ENCODE measurements at places on chromosomes 2 and 18. TPM values are rescaled to one million over a fixed set of nuclear protein-coding genes. Genes with fewer than 3 reads are reported as not detected.

Gene WIPF1
- total RNA-seq: 40.2 TPM

Gene CCDC68
- total RNA-seq: 1.0 TPM

- H3K4me3 ChIP-seq: peak overlapping the region; percentile 52
- H3K27me3 ChIP-seq: no peaks in the 10 kb centered on the region
- no peaks in the 10 kb centered on the region for H3K36me3 ChIP-seq
These were observed 42.7 kb upstream of the RPL31 start for GRCh38 chr2:100959225-100959880.

Gene LAMA3
- total RNA-seq: 1.3 TPM

GRCh38 chr2:188130317-188130716 lies 161.4 kb upstream of the GULP1 start:
- no peak overlapping the region for H3K27ac ChIP-seq
- H3K4me1 ChIP-seq: peaks cover 16% of the 10 kb centered on the region
- no peaks in the 10 kb centered on the region for H3K27me3 ChIP-seq

DNA sequence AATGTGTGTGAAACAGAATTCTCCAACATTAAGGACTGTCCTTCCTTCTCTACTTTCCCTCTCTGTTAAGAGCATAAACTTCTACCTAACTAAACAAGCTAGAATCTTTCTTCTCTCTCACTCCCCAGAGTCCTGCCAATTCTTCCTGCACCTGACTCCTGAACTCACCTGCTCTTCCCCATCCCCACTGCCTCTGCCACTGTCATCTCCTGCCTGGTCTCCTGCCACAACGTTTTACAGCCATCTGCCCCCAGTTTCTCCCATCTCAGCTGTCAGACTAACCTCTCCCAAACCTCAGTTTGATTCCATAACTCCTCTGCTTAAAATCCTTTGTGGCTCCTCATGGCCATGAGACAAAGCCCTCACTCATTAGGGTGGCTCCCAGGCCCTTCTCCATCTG lies 288.3 kb upstream of the FBXO11 start:
- no peak overlapping the region for H3K27ac ChIP-seq
- no peaks in the 10 kb centered on the region for H3K36me3 ChIP-seq
- no peaks in the 10 kb centered on the region for H3K4me1 ChIP-seq
- DNase-seq: no peak

DNA sequence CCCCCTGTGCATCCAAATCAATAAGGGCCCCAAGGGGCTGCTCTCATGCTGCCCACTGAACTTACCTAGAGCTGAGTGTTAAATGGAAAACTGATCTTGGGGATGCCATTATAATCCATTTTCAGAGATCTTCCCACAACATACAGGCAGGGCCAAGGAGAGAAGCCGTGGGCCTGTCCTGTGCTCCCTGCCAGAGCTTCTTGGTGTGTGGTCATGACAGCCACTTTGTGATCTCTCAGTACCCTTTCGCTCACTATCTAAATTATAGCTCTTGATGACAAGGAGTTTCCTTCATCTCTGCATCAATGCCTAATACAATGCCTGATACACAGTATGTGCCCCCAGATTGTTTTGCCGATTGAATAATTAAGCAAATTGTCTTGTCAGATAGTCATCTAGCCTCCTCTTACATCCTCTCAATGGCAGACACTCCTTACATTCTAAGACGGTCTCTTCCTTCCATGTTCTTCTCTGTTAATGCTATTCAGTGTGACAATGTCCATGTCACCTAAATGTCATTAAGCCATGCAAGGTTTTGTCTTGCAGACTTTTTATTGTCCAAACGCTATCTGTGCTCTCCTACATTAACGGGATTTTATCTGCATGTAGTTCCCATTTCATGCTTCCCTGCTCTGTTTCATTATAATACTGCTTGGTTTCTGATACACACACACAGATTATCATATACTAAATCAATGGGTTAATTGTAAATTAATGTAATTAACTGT lies 5.9 kb downstream of the CSRNP3 start:
- DNase-seq: no peak
- no peaks in the 10 kb centered on the region for H3K36me3 ChIP-seq
- H3K27me3 ChIP-seq: peaks cover 2% of the 10 kb centered on the region
- no peaks in the 10 kb centered on the region for H3K4me1 ChIP-seq
- H3K27ac ChIP-seq: no peak overlapping the region
- H3K4me3 ChIP-seq: no peak overlapping the region

GRCh38 chr2:42906557-42907411 lies 114.4 kb upstream of the HAAO start:
- H3K4me3 ChIP-seq: peak overlapping the region; percentile 73
- DNase-seq: peak; percentile 74
- no peaks in the 10 kb centered on the region for H3K36me3 ChIP-seq
- peaks cover 44% of the 10 kb centered on the region for H3K4me1 ChIP-seq

- no peaks in the 10 kb centered on the region for H3K4me1 ChIP-seq
- H3K27me3 ChIP-seq: peaks cover 23% of the 10 kb centered on the region
- H3K36me3 ChIP-seq: peaks cover 11% of the 10 kb centered on the region
- no peak for DNase-seq
- H3K4me3 ChIP-seq: no peak overlapping the region
- H3K27ac ChIP-seq: no peak overlapping the region
These were observed 117.6 kb upstream of the ANKRD30BL start for GRCh38 chr2:132279344-132279743.

Gene GNAL
- total RNA-seq: 0.20 TPM
